ENCODE measurements at places on chromosomes 7 and 10. TPM values are rescaled to one million over a fixed set of nuclear protein-coding genes. Genes with fewer than 3 reads are reported as not detected.

INSIG1 gene
- total RNA-seq = 81.5 TPM

ENTPD7 gene
- total RNA-seq = 23.9 TPM

NEUROD6 gene
- total RNA-seq = not detected

PDSS1 gene
- total RNA-seq = 15.3 TPM

PSMA2 gene
- total RNA-seq = 128 TPM

ASB13 gene
- total RNA-seq = 40.8 TPM

GRCh38 chr7:25851332-25852210, 300.4 kb upstream of the NFE2L3 start:
- peaks cover 73% of the 10 kb centered on the region for H3K4me1 ChIP-seq
- peak overlapping the region; percentile 90 for H3K27ac ChIP-seq
- H3K27me3 ChIP-seq = peaks cover 7% of the 10 kb centered on the region
- peak overlapping the region; percentile 88 for H3K4me3 ChIP-seq

DNA sequence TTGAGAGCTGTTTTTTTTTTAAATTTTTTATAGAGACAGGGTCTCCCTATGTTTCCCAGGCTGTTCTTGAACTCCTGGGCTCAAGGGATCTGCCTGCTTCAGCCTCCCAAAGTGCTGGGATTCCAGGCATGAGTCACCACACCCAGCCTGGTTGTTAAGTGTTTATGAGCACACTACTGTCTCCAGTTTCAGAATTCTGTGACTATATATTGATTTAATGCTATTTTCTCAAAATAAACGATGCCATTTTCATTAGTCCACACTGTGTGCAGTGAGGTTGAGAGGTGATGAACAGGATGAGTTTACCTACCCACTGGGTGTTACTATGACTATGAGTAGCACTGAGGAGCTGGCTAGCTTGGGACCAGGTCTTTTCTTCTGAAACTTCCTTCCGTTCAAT, 110.9 kb upstream of the FAM180A start:
- no peak overlapping the region for H3K27ac ChIP-seq
- H3K36me3 ChIP-seq = peaks cover 2% of the 10 kb centered on the region
- H3K4me3 ChIP-seq = no peak overlapping the region
- H3K4me1 ChIP-seq = peaks cover 8% of the 10 kb centered on the region
- H3K27me3 ChIP-seq = no peaks in the 10 kb centered on the region
- DNase-seq = no peak

DNA sequence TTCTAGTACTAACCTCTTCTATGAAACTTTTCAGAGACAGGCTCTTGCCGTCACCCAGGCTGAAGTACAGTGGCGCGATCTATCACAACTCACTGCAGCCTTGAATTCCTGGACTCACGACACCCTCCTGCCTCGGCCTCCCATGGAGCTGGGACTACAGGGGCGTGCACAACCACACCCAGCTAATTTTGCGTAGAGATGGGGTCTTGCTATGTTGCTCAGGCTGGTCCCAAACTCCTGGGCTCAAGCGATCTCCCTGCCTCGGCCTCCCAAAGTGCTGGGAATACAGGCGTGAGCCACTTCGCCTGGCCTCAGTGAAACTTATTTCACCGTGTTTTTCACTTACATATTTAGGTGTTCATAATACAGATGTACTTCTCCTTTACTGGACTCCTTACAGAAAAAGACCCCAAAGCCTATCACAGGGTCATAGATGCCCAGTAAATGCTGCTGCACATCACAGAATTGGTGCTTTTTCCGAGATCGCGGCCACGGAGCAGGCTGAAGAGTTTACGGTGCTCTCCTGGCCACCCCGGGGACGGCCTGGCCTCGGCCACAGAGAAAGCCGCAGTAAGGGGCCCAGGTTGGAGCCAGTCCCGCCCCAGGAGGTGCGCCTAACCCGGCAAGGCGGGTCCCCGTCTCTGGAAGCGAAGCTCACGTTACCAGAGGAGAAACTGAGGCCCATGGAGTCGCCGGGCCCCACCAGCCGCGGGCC, 595 bp downstream of the TBL2 start:
- no peaks in the 10 kb centered on the region for H3K27me3 ChIP-seq
- H3K4me3 ChIP-seq = peak overlapping the region; percentile 88
- H3K4me1 ChIP-seq = peaks cover 29% of the 10 kb centered on the region

- DNase-seq = no peak
- no peak overlapping the region for H3K27ac ChIP-seq
- no peaks in the 10 kb centered on the region for H3K27me3 ChIP-seq
- H3K4me1 ChIP-seq = no peaks in the 10 kb centered on the region
Measured at GRCh38 chr7:158444501-158445420, 142.9 kb downstream of the PTPRN2 start.

DNA sequence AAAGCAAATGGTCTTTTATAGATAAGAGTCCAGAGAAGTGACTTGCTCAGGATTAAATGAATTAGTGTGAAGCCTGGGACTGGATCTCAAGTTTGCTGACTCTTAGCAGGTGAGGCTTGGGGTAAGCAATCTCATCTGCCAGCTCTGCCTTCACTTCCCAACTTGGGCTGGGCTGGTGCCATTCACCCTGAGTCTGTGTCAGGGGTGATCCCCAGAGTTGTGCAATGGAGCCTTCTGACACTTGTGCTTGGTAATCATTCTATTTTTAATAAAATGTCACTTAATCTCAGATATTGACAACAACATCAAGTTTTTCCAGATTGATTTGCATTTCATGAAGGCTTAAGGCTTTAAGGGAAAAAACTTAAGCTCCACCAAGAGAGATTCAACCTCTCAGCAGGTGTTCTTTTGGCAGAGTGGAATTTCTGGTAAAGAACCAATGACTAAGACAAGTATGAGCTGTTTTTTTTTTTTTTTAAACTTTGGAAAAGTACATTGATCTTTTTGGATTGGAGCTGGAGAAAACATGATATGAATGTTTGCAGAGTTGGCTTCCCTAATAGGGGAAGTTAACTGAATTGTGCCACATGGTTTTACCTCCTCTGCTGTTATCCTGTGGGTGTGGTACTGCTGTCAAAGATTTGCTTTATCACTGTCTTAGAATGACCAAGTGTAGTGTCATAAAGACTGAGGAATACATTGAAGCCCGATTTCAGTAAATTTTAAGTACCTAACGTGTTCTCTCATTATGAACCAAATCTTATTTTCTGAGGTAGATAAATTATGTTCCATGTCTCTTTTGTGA, 48.6 kb upstream of the GPR37 start:
- no peaks in the 10 kb centered on the region for H3K27me3 ChIP-seq
- H3K4me1 ChIP-seq = peaks cover 18% of the 10 kb centered on the region
- no peak overlapping the region for H3K4me3 ChIP-seq
- peaks cover 4% of the 10 kb centered on the region for H3K36me3 ChIP-seq
- DNase-seq = no peak

GRCh38 chr10:97601268-97602215, 12.0 kb downstream of the C10orf62 start:
- no peak overlapping the region for H3K27ac ChIP-seq
- DNase-seq = no peak
- H3K27me3 ChIP-seq = no peaks in the 10 kb centered on the region

GRCh38 chr7:117087639-117088396, 134.5 kb downstream of the ST7 start:
- peaks cover 4% of the 10 kb centered on the region for H3K4me1 ChIP-seq
- no peak for DNase-seq
- H3K36me3 ChIP-seq = no peaks in the 10 kb centered on the region
- no peaks in the 10 kb centered on the region for H3K27me3 ChIP-seq

GRCh38 chr7:10863476-10863875, 110.2 kb upstream of the PHF14 start:
- DNase-seq = no peak
- H3K27me3 ChIP-seq = peaks cover 2% of the 10 kb centered on the region
- no peaks in the 10 kb centered on the region for H3K4me1 ChIP-seq
- H3K36me3 ChIP-seq = no peaks in the 10 kb centered on the region
- no peak overlapping the region for H3K27ac ChIP-seq

- no peak overlapping the region for H3K4me3 ChIP-seq
- no peak for DNase-seq
- H3K4me1 ChIP-seq = peaks cover 12% of the 10 kb centered on the region
- peaks cover 2% of the 10 kb centered on the region for H3K27me3 ChIP-seq
- no peak overlapping the region for H3K27ac ChIP-seq
Measured at GRCh38 chr7:73822319-73823173, 8.2 kb upstream of the CLDN4 start.

DNA sequence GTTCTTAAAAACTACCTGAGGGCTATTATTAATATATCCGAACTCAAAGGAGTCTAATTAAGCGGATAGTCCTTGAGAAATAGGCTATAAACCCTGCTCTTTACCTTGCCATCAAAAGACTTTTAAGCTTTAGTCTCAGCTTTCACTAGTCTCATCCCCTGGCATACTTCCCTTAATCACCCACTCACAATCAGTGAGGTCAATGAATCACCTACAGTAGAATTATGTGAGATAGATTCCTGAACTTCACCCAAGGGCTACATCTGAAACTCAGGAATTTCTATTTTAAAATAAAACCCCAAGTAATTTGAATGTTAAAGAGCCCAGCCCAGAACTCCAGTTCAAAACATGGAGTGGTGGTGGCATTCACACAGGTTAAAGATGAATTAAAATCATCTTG, 108.7 kb downstream of the ETV1 start:
- H3K27ac ChIP-seq = no peak overlapping the region
- no peaks in the 10 kb centered on the region for H3K27me3 ChIP-seq
- H3K4me1 ChIP-seq = no peaks in the 10 kb centered on the region
- DNase-seq = no peak

DNA sequence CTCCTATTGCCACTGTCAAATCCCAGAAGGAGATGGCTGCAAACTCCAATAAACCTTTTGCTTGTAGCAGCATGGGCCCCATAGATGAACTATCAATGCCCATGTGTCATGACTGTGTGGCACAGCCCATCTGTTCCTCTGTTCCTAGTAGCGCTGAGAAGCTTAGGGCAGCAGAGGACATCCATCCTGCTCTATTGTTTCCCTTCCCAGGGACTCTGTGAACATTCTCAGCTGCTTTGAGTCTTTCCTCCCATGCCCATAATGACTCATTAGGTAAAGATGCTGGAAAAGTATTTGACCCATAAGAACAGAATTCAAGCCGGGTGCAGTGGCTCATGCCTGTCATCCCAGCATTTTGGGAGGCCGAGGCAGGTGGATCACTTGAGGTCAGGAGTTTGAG, 28.3 kb downstream of the STMP1 start:
- peaks cover 7% of the 10 kb centered on the region for H3K36me3 ChIP-seq
- no peaks in the 10 kb centered on the region for H3K27me3 ChIP-seq
- H3K4me3 ChIP-seq = no peak overlapping the region
- no peak for DNase-seq
- H3K27ac ChIP-seq = no peak overlapping the region

GRCh38 chr10:3016016-3016415, 51.3 kb upstream of the PFKP start:
- H3K4me3 ChIP-seq = no peak overlapping the region
- peaks cover 1% of the 10 kb centered on the region for H3K27me3 ChIP-seq
- DNase-seq = no peak
- no peaks in the 10 kb centered on the region for H3K4me1 ChIP-seq
- no peaks in the 10 kb centered on the region for H3K36me3 ChIP-seq
- peak overlapping the region; percentile 59 for H3K27ac ChIP-seq

GRCh38 chr10:79101560-79102497, 33.1 kb downstream of the ZMIZ1 start:
- peak overlapping the region; percentile 32 for H3K4me3 ChIP-seq
- H3K27me3 ChIP-seq = no peaks in the 10 kb centered on the region
- peaks cover 65% of the 10 kb centered on the region for H3K4me1 ChIP-seq
- peak overlapping the region; percentile 40 for H3K27ac ChIP-seq

DNA sequence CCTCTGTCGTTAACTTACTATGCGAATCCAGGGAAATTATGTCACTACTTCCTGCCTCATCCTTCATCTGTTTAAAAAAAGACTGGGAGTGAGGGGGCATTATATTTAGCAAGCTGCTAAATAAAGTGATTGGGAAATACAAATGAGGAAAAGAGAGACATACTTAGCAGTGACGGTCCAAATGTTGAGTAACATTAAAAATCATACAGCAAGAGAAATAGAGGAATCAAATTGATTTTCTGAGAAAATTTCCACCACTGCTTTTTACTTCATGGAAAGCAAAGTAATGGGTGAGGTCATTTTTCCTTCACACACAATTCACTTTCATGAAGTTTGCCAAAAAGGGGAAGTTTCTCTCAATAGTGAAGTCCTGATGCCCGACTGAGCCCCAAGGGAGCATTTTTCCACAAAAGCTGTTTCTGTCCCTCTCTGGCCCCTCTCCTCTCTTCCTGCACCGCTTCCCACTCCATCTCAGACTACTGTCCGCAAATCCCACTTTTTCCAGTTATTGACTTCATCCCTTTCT, 61.9 kb upstream of the ADO start:
- H3K4me3 ChIP-seq = no peak overlapping the region
- peaks cover 12% of the 10 kb centered on the region for H3K4me1 ChIP-seq
- no peak for DNase-seq
- H3K27me3 ChIP-seq = no peaks in the 10 kb centered on the region
- H3K36me3 ChIP-seq = no peaks in the 10 kb centered on the region
- H3K27ac ChIP-seq = peak overlapping the region; percentile 62

- H3K27me3 ChIP-seq = no peaks in the 10 kb centered on the region
- no peak for DNase-seq
- H3K36me3 ChIP-seq = no peaks in the 10 kb centered on the region
- H3K4me1 ChIP-seq = peaks cover 25% of the 10 kb centered on the region
- no peak overlapping the region for H3K4me3 ChIP-seq
Measured at GRCh38 chr7:47725031-47725780, 143.3 kb upstream of the TNS3 start.

- no peak overlapping the region for H3K27ac ChIP-seq
- no peak for DNase-seq
- no peaks in the 10 kb centered on the region for H3K4me1 ChIP-seq
- H3K27me3 ChIP-seq = no peaks in the 10 kb centered on the region
- no peak overlapping the region for H3K4me3 ChIP-seq
Measured at GRCh38 chr7:1901431-1902210, 231.5 kb downstream of the ELFN1 start.

GRCh38 chr7:137343281-137343841, at the start of gene PTN:
Gene PTN, minus strand, starts transcription at chr7:137343733. Its CDS starts 88,760 bp downstream, at chr7:137254973.
- H3K36me3 ChIP-seq = peaks cover 25% of the 10 kb centered on the region
- H3K27ac ChIP-seq = peak within 1 kb of the TSS; percentile 98
- H3K4me1 ChIP-seq = peaks cover 55% of the 10 kb centered on the region

GRCh38 chr7:142774826-142775225, 4.1 kb downstream of the PRSS2 start:
- H3K4me1 ChIP-seq = no peaks in the 10 kb centered on the region
- no peak for DNase-seq
- no peak overlapping the region for H3K27ac ChIP-seq
- no peak overlapping the region for H3K4me3 ChIP-seq
- H3K27me3 ChIP-seq = peaks cover 38% of the 10 kb centered on the region

GRCh38 chr10:22158426-22158825, 59.4 kb downstream of the EBLN1 start:
- H3K36me3 ChIP-seq = no peaks in the 10 kb centered on the region
- H3K4me1 ChIP-seq = peaks cover 13% of the 10 kb centered on the region
- no peak overlapping the region for H3K27ac ChIP-seq

GRCh38 chr7:6640246-6640721, 3.2 kb downstream of the ZNF316 start:
- DNase-seq = no peak
- peaks cover 7% of the 10 kb centered on the region for H3K36me3 ChIP-seq
- H3K4me3 ChIP-seq = peak overlapping the region; percentile 87
- peaks cover 27% of the 10 kb centered on the region for H3K4me1 ChIP-seq
- H3K27me3 ChIP-seq = no peaks in the 10 kb centered on the region
- H3K27ac ChIP-seq = peak overlapping the region; percentile 75

GRCh38 chr10:70265032-70265689, 18.6 kb downstream of the NPFFR1 start:
- no peak for DNase-seq
- H3K36me3 ChIP-seq = no peaks in the 10 kb centered on the region
- no peak overlapping the region for H3K4me3 ChIP-seq
- H3K4me1 ChIP-seq = no peaks in the 10 kb centered on the region
- no peak overlapping the region for H3K27ac ChIP-seq

- no peaks in the 10 kb centered on the region for H3K36me3 ChIP-seq
- no peak overlapping the region for H3K27ac ChIP-seq
- H3K27me3 ChIP-seq = no peaks in the 10 kb centered on the region
- no peaks in the 10 kb centered on the region for H3K4me1 ChIP-seq
Measured at GRCh38 chr10:9508606-9509005, 1454.1 kb downstream of the GATA3 start.

Data from neural crest cell (in vitro differentiated cells).